Right lobe of liver (tissue), 6 donors: ENCODE measurements at places on chromosomes 4 and X.

GRCh38 chr4:130210864-130211263 lies 1114.9 kb downstream of the C4orf33 start:
- no peak for DNase-seq

GRCh38 chr4:112735474-112735951 lies 98.6 kb downstream of the LARP7 start:
- DNase-seq: no peak

- DNase-seq: no peak
Measured at GRCh38 chrX:114797494-114797893, 213.6 kb downstream of the HTR2C start.

DNA sequence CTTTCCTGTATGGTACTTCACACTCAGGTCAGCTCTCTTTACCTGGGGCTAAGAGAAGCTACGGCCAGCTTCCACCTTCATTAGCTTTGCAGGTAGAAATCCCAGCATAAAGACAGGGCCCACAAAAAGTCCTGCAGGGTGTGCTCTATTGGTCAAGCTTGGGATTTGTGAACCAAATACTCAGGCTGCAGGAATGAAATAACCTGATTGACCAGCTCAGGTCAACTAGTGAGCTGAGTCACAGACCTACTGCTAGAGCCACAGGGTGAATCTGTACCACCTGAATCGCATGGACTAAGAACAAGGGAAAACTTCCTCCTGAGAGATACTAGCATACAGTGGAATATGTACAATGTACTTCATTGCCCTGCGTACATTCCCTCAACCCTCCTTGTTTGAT lies 172.2 kb downstream of the HHIP start:
- DNase-seq: no peak

GRCh38 chr4:170122252-170122651 lies 32.5 kb upstream of the AADAT start:
- no peak for DNase-seq
